ENCODE measurements at places on chromosomes 2 and 18.

- DNase-seq, result no peak
Observed at GRCh38 chr2:47067788-47068407, 87.2 kb downstream of the STPG4 start.

DNA sequence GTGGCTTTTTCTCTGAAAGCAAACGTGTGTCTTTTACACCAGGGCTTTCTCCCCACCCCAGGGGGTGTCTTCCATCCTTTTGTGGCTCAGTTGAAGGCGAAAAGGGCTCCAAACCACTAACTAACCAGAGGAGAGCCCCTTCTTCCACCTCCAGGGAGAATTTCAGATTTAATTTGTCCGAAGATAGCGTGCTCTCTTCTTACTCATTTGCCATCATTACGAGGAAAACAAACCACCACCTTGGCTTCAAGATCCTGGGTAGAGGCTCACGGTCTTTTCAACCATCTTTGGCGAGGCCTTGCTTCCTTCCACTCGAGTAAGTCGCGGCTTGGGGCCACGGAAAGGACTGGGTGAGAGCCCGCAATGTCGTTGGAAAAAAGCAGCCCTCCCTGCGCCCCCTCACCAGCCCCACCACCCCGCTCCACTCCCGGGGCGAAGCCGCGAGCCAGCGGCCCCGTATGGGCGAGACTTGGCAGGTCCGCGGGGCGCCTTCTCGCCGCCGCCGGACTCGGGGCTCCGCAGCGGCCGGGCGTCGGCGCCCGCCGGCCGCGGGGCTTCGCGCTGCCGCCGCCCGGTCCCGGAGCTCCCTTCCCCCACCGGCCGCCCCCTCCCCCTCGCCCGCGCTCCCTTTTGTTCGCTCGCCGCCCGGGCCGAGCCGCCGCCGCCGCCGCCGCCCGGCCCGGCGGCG is 1.7 kb upstream of the ZNF532 start:
- DNase-seq, result no peak

- no peak for DNase-seq
Observed at GRCh38 chr2:111072220-111072871, 48.4 kb upstream of the BCL2L11 start.

DNA sequence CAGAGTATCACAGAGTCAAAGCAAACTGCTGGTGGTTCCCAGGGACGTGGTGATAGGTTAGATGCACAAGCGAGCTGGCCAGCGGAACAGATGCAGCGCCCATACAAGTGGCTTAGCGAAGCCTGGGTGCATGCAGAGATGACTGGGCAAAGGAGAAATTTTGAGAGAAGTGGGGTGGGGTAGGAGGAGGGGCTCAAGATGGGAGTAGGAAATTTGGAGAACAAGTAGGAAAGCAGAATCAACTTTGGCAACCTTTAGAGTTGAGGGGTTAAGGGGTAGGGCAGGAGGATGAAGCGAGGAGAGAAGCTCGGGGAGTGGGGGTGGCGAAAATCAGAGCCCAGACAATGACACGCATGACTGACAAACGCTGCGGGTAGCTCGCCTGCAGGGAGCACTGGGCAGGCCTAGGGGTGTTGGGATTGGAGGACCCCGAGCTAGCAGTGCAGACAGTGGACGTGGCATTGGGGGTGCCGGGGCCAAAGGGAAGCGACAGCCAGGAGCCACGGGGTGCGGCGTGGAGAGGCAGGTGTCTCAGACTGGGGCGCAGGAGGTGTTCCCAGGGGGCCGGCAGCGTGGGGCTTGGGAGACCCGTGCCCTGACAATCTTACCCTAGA is 431 bp downstream of the FAM98A start:
- no peak for DNase-seq

- no peak for DNase-seq
Observed at GRCh38 chr2:112540906-112541305, 1.4 kb upstream of the POLR1B start.

- DNase-seq, result no peak
Observed at GRCh38 chr2:183229386-183229785, 105.1 kb downstream of the NUP35 start.

- no peak for DNase-seq
Observed at GRCh38 chr2:215794829-215795546, 218.4 kb downstream of the MREG start.

GRCh38 chr2:66679442-66679841 is 244.5 kb downstream of the MEIS1 start:
- DNase-seq, result no peak

DNA sequence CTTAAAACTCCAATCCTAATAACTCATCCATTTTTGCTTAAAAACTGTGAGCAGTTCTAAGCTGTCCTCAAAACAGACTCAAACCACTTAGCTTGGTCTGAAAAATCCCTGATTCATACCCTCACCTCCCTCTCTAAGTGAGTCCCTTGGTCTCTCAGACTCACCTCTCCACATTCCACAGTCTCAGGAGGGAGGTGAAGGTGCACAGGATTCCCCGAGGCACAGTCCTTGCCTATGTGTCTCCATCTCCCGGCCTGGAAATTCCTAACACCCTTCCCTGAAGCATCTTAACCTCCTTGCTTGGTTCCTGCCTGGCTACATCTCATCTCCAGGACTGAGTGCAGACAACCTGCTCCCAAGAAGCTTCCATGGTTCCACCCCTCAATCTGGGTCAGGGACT is 45.0 kb downstream of the CYRIA start:
- no peak for DNase-seq

GRCh38 chr18:30908381-30908780 is 134.2 kb downstream of the DSC3 start:
- DNase-seq, result no peak

GRCh38 chr2:36902385-36903120 is 63.8 kb downstream of the STRN start:
- no peak for DNase-seq

DNA sequence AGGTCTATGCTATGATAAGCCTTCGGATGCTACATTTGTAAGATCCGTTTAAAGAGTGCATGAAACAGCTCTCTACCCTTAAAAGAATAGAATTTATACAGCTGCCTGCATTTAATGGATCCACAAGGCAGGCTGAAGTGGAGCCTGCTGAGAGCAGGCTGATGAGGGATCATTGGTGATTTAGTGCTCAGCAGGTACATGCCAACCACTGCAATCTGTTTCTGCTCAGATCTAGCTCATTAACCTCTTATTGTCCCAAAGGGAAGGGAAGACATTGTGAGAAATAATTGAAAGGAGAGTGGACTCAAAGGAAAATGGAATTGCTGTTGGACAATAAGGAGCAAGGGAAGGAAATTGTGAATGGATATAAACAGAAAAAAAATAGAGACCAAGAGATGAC is 822.6 kb downstream of the TRIB2 start:
- DNase-seq, result no peak

GRCh38 chr2:43178055-43178598 is 48.3 kb downstream of the ZFP36L2 start:
- DNase-seq, result no peak

- no peak for DNase-seq
Observed at GRCh38 chr2:16664052-16664731, 1.4 kb downstream of the CYRIA start.

- no peak for DNase-seq
Observed at GRCh38 chr2:59585655-59586054, 967.8 kb downstream of the BCL11A start.

DNA sequence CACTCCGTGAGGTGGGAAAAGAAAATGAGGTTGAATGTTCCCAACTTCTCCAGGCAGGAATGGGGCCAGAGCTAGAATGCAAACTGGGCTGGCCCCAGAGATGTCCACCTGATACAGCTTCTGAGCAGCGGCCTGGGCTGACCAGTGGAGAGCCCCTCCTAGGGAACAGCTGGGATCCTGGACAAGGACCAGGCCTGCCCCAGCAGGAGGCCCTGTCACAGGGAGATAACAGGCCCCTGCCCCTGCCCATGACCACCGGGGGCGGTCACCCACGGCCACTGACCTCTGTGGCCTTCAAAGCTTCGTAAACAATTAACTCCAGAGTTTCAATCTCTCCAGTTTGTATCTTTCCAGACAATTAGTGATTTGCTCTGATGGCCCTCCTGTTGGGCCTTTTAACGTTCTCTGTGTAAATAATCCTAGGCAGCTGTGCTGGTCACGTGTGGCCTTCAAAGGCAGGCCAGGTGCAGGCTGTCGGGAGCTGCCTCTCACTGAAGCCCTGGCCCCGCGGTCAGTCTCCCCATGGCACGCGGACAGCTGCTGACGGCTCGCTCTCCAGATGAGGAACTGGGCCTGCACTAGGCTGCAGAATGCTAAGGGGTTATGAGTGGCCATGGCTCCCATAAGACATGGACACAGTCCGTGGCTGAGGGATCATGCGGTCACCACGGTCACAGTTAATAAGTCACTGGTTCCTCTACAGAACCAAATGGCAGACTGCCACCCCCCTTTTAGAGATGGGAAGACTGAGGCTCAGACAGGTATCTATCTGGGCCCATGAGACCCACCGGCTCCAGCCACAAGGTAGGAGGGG is 9.2 kb downstream of the HS6ST1 start:
- DNase-seq, result no peak

DNA sequence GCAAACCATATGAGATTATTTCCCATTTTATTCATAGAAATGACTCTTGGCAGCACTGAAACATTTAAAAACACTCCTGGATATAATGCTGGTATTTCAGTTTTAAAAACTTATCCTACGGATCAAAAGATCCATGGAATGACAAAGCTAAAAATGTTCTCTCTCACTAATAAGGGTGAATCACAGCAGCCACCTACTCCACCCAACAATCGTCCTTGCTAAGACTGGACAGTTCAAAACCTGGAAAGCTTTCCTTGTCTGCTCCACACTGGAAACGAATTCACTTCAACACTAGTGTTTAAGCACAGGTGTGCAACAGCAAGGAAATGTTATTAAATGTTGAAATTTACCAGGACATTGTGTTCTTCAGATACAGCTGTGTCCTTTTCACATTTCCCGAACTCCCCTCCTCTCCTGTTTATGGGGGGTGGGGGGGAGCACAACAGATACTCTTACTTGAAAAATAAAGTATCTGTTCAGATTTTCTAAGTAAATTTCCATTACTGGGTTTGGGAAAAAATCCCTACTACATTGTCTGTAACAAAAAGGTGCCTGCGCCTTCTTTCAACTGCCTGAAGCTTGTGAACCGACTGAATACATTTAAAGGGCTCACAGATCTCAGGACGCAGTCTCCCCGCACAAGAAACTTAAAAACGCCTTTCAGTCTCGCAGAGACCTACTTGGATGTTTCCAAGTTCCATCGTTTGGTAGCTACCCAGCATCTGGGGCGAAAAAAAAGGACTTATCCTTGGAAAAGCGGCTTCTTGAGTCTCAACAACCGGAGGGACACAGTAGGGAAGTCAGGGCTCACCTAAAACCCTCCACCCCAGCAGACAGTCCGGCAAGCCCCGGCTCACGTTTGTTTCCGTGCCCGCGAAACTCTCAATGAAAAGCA is 1.3 kb downstream of the YWHAQ start:
- DNase-seq, result no peak

DNA sequence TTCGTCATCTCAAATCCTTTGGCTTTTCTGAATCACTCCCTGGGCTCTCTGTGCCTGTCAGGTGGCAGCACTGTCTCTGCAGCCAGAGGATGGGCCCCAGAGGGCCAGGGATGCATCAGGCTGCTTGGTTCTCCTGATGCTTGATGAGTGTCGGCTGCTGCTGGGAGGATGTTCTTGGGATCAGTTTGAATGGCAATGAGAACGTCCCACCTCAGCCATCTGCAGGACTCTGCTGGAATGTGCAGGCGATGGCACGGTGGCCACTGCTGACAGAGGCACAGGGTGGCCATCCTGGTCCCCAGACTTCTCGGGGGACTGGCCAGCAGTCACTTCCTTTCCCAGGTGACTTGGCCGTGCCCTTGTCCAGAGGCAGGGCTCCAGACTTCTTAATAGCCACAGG is 146.0 kb downstream of the FAM210A start:
- DNase-seq, result no peak
